Activated naive CD4-positive, alpha-beta T cell (primary cell): ENCODE measurements at places on chromosomes 2 and 18.

- DNase-seq = no peak
Observed at GRCh38 chr18:60976976-60977375, 356.3 kb upstream of the CDH20 start.

- DNase-seq = no peak
Observed at GRCh38 chr2:86598966-86599365, 24.7 kb downstream of the RNF103 start.

GRCh38 chr18:27175914-27176313 lies 9.2 kb downstream of the CHST9 start:
- DNase-seq = no peak

DNA sequence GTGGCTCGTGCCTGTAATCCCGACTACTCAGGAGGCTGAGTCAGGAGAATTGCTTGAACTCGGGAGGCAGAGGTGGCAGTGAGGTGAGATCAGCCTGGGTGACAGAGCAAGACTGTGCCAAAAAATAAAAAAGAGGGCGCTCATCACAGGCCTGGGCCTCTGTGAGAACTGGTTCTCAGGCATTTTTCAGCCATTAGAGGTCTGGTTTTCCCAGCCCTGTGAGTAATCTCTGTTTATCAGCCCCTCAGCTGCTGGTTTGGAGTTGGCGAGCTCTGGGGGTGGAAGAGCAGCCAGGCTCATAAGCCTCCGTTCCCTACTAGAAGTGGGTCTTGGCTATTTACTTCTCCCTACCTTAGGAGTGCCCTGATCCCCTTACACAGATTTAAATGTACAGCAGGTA lies 53.1 kb downstream of the CHRNA1 start:
- no peak for DNase-seq
